ENCODE measurements at places on chromosomes 1 and 21.
A peak's percentile ranks its signal among the peaks of the same experiment; 100 is the strongest.

- DNase-seq: no peak
These were observed 353.4 kb upstream of the AJAP1 start for GRCh38 chr1:4301007-4301406.

- DNase-seq: no peak
These were observed 130.6 kb downstream of the URB2 start for GRCh38 chr1:229756666-229757065.

DNA sequence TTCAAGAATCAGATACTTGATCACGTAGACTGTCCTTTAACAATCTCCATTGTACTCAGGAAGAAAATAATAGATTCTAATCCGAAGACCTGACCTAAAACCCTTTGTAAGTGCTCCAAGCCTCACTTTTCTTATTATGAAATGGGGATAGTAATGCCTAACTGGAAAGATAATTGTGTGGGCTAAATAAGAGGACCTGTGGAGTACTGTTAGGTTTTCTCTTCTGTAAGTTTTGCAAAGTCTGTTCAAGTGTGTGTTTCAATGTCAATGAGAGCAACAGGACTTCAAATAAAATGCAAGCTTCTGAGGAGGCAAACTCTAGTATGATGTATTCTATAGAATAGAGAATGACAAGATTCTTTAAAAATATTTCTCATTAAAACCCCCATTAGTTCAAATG, 348.6 kb downstream of the USP25 start:
- no peak for DNase-seq

DNA sequence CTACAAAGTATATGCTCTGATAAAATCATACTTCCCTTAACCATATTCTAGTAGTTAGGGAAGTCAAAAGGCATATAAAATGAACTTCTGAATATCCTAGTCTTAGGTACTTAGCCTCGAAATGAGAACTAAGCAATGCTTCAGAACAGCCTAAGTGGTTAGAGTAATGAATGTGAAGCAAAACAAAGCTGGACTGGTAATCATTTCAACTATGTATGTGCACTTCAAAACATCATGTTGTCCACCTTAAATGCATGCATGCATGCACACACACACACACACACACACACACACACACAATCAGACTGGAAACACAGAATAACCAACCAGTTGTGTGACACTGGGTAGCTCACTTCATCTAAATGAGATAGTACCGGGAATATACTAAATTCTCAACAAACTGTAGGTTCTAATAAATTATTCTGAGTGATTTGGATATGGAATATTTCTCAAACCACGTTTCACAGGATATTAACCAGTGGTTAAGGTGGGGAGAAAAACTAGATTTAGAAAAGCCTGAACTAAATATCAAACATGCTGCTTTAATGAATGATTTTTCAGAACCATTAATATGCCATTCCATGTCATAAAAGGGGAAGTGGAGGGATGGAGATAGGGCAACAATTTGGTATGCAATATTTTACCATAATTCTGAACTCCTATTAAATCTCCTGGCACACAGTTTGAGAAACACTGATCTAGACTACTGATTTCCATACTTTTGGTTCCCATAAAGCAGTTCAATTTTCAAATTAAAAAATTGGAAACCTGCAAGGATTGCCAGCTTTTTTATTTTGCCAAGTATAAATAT, 19.5 kb downstream of the RNF115 start:
- DNase-seq: peak; percentile 24

GRCh38 chr1:218312509-218312908, 27.4 kb downstream of the RRP15 start:
- DNase-seq: no peak

DNA sequence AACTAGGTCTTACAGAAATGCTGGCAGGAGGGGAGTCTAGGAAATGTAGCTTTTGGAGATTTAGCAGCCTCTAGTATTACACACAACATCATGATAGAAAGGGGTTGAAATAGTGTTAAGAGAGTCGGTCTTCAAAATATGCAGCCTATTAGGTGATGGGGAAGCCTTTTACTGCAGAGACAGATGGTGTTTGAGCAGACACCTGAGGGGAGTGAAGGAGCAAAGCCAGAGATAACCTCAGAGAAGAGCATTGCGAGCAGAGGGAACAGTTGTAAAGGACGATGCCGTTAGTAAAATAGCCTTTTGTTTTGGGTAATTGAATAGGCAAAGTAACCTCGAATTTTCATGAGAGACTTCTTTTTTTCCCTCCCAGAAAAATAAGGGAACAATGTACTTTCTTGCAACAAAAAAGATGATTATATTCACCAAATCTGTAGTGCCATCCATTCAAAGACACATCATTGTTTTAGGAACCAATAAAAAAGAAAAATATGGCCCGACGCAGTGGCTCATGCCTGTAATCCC, 66.3 kb upstream of the KIF1B start:
- DNase-seq: no peak

GRCh38 chr1:207076181-207076955, 12.3 kb upstream of the C4BPB start:
- DNase-seq: no peak

GRCh38 chr1:54574158-54574778, 26.2 kb downstream of the ACOT11 start:
- no peak for DNase-seq

- DNase-seq: peak; percentile 67
These were observed 24.9 kb downstream of the OLFML2B start for GRCh38 chr1:161998811-161999210.

GRCh38 chr1:210072896-210073504, 135.0 kb downstream of the SYT14 start:
- no peak for DNase-seq

DNA sequence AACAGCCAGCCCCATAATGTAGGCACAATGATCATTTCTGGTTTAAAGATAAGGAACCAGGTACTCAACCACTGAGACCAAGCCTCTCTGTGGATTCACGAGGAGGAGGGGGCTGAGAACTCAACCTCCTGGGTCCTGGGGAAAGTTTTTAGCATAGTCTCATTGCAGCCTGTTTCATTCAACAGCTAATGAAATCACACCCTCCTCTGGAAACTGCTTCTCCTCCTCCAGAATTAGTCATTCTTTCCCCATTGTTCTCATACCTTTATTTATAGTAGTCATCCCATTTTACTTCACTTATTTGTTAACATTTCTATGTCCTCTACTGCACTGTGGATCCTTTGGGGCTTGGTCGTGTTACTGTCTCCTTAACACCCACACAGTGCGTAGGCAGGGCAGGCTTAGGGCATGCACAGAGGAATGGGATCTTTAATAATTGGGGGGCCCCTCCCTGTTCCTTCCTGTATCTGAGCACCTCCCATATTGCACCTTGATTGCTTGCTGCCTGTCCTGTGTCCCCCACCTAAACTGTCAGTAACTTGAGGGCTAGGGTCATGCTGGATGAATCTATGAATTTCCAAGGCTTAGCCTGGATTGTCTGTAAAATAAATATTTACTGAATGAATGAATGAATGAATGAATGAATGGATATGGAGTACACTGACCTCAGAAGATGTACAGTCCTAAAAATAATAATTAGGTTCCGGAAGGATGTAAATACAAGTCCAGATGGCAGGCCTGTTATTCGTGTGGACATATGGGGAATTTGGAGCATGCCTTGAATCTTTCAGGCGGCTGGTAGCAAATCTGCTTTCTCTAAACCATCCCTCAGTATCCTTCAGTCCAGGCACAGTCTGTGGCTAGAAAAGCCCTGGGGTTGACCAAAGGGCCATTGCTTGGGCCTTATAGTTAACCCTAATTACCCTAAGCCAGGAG, 153.8 kb upstream of the HMGB4 start:
- DNase-seq: no peak

- DNase-seq: peak; percentile 74
These were observed 1.5 kb downstream of the HIPK1 start for GRCh38 chr1:113930499-113931161.

- DNase-seq: peak; percentile 10
These were observed 81.6 kb downstream of the CD58 start for GRCh38 chr1:116489231-116489697.

- DNase-seq: no peak
These were observed 102.6 kb upstream of the ATP1A1 start for GRCh38 chr1:116270316-116271057.

- DNase-seq: no peak
These were observed 67.1 kb upstream of the LRRC8D start for GRCh38 chr1:89753761-89754160.

GRCh38 chr1:198467342-198467741, 73.1 kb downstream of the ATP6V1G3 start:
- peak; percentile 15 for DNase-seq

DNA sequence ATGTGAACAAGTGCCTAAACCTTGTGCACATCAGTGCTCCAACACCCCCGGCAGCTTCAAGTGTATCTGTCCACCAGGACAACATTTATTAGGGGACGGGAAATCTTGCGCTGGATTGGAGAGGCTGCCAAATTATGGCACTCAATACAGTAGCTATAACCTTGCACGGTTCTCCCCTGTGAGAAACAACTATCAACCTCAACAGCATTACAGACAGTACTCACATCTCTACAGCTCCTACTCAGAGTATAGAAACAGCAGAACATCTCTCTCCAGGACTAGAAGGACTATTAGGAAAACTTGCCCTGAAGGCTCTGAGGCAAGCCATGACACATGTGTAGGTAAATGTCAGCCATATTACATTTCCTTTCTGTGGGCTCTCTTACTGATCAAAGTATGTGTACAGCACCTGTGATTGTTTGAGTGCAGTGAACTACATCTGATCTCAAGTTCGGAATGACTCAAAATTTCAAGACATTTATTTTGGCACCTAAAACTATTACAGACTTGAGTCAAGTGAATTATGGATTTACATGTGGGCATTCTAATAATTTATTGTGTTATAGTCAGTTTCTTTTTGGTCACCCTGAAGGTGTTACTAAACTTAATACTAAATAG, 196.5 kb downstream of the TPR start:
- DNase-seq: no peak

- no peak for DNase-seq
These were observed 2.0 kb downstream of the YOD1 start for GRCh38 chr1:207049054-207049453.

DNA sequence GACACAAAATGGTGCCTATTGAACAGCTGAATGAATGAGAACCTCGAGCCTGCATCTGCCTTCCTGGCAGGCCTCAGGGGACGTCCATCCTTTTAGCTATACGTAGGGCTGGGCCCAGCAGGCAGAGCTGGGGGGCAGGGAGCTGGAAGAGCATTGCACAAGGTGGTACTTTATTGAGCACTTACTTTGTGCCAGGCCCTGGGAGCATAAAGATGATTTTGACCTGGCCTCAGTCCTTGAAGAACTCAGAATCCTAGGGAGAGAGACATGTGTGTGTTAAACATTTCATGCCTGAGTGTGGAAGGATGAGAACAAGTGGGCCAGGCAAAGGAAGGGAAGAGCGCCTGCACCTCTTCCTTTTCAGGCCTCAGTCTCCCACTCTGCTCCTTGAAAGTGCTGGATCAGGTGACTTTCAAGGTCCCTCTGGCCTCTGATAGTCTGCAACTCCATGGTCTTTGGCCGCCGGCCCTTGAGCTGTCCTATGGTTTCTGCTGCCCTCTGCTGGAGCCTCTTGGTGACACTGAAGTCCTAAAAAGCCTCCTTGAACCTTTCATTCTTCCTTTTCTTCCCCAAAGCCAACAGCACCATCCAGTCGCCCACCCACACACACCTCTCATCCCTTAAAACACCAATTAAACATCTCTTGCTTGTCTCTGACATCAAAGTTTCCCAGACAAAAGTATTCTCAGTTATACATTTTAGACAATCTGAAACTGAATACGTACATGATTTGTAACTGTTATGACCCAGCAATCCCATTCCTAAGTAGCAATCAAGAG, 3.5 kb upstream of the PEAR1 start:
- peak; percentile 93 for DNase-seq

GRCh38 chr1:5620997-5621396, 371.2 kb downstream of the NPHP4 start:
- peak; percentile 79 for DNase-seq

DNA sequence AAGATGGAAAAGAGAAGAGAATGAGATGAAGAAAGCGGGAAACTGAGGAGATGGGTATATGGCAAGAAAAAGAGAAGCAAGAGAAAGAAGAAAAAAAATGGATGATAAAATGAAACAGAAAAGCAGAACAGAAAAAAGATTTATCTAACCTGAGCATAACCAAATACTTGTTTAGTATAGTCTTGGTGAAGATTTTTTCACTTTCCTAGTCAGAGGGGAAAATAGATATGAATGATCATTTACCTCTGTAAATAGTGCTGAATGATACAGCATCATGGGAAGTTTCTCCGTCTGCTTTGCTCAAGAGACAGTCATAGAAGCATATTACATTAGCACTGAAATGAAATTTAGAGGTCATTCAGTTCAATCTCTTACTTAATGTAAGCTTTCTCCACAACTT, 36.1 kb upstream of the PLPPR4 start:
- DNase-seq: no peak

- DNase-seq: peak; percentile 77
These were observed 13.1 kb downstream of the OPTC start for GRCh38 chr1:203506858-203507626.

- no peak for DNase-seq
These were observed 97.8 kb downstream of the CD247 start for GRCh38 chr1:167420510-167420909.

GRCh38 chr1:58780411-58780810, 3.4 kb downstream of the JUN start:
- DNase-seq: peak; percentile 48

DNA sequence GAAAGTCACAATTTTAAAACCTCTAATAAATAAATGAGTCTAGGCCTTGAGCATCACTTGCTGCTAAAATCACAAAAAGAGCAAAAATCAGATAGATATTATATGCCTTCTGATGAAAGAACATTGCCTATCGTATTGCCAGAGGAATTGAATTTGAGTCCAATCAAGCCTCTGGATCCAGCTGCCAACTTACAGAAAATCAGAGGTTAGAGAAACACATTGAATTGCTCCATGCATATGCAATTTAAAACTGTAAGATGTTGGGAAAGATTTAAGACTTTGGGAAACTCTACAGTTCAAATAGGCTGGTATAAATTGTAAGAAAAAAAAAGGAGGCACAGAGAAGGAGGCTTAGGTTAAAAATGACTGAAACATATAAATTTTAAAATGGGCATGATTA, 93.5 kb downstream of the TM2D1 start:
- no peak for DNase-seq
